Aorta (tissue), 5 donors: ENCODE measurements at places on chromosomes 1 and 21. TPM values are rescaled to one million over a fixed set of nuclear protein-coding genes. Genes with fewer than 3 reads are reported as not detected.

SH3BGR gene
- total RNA-seq, result 35.7 TPM

C1QB gene
- total RNA-seq, result 225 TPM

NPPA gene
- total RNA-seq, result 0.48 TPM

AQP10 gene
- total RNA-seq, result 0.26 TPM

DNAI4 gene
- 24.2 TPM for total RNA-seq

DNA sequence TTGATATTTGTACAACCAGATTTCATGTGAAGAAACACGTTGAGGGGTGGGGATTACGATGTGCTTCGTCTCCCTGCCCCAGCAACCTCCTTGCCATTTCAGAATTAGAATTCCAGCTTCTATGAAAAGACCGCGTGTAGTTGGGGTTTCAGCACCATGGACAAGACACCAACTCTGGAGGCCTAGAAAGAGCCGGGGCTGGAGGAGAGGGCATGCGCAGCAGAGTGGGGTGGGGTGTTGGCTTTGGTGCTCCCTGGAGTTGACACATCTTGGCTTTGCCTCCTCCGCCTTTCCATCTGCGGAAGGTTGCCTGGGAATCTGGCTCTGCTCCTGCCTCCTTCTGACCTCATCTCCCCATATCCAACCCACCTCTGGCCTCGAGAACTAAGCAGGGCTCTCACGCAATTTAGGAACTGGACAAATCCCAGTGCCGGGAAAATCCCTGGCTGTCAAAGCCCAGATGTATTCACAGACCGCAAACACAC lies 11.8 kb downstream of the HTR6 start:
- no peaks in the 10 kb centered on the region for H3K4me1 ChIP-seq
- no peaks in the 10 kb centered on the region for H3K27me3 ChIP-seq
- no peak overlapping the region for H3K4me3 ChIP-seq
- H3K36me3 ChIP-seq, result no peaks in the 10 kb centered on the region
- no peak overlapping the region for H3K27ac ChIP-seq

DNA sequence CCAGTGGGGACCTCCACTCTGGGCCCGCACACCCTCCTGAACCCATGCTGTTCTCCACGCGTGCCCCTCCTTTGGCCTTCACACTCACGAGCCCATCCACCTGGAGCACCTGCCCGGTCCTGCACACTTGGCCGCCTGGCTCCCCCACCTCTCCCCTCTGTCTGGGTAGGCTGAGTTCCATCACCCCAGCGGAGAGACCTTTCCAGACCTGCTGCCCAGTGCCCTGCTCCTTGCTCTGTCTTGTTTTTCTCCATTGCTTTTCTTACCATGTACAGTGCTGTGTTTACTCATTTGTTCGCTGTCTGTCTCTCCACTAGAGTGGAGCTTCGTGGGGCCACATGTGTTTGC lies 351.0 kb upstream of the VAMP3 start:
- no peaks in the 10 kb centered on the region for H3K36me3 ChIP-seq
- no peaks in the 10 kb centered on the region for H3K27me3 ChIP-seq
- H3K4me3 ChIP-seq, result no peak overlapping the region
- no peak overlapping the region for H3K27ac ChIP-seq
- DNase-seq, result peak; percentile 21
- H3K4me1 ChIP-seq, result no peaks in the 10 kb centered on the region

DNA sequence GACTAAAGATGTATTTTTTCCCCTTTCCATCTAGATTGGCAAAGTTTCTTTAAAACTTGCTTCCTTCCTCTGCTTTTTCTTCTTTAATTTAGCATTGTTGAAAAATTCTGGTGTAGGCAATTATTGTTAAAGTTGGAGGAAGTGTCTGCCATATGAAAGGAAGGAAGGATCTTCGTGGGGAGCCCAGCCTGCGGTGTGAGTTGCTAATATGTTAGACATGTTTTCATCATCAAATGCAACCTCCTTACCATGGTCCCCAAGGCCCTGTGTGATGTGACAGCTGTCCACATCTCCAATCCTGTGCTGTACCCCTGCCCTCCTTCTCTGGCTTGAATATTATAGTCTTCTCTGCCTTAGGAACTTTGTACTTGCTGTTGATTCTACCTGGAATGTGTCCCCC lies 81.0 kb upstream of the ZBTB18 start:
- H3K4me3 ChIP-seq, result no peak overlapping the region
- H3K27me3 ChIP-seq, result no peaks in the 10 kb centered on the region
- H3K4me1 ChIP-seq, result no peaks in the 10 kb centered on the region
